ENCODE measurements at places on chromosomes 2 and 18.

GRCh38 chr2:46170611-46171350 is 126.4 kb upstream of the EPAS1 start:
- H3K4me3 ChIP-seq, result no peak overlapping the region
- H3K36me3 ChIP-seq, result no peaks in the 10 kb centered on the region
- no peak overlapping the region for H3K27ac ChIP-seq
- H3K4me1 ChIP-seq, result no peaks in the 10 kb centered on the region
- no peaks in the 10 kb centered on the region for H3K27me3 ChIP-seq
- DNase-seq, result no peak

DNA sequence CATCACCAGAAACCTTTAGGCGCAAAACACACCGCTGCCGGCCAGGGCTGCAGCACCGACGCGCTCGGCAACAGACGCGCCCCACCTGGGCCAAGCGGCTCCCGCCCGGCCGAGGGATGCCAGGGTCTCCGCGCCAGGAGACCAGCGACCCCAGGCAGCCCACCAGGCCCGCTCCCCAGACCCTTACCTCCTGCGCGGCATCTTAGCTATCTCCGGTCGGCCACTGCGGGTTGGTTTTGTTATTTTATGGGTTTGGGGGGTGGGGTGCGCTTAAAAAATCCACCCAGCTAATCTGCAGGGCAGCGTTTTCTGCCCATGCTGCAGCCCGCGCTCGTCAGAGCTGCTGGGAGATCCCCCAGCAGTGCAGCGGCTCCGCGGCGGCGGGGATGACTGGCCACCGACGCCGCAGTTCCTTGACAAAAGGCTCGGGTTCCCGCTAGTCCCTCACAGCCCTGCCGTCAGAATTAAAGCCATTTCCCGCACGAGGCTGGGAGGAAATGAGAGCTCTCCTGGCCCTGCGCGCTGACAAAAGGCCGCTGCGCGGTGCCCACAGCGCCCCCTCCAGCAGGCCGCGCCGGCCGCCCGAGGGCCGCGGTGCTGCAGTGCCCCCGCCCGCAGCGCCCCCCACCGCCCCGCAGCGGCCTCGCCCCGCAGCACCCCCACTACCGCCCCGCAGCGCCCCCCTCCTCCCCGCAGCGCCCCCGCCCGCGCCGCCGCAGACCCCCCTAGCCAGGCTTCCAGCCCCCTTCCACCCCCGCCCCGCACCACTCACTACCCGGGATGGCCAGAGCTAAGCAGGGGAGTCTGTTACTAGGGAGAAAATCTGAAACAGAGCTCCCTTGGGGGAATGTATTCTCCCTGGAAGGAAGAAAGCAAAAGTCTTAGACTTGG is at the start of gene ADD2:
ADD2 (minus strand) TSS at position 502 of the 891 bp plus-strand sequence. CDS start 61,792 bp downstream, outside the sequence.
- H3K4me1 ChIP-seq, result no peaks in the 10 kb centered on the region
- no peak within 1 kb of the TSS for H3K27ac ChIP-seq
- peak; percentile 84 for DNase-seq
- H3K36me3 ChIP-seq, result no peaks in the 10 kb centered on the region

GRCh38 chr18:79400591-79401381 is 5.1 kb downstream of the NFATC1 start:
- peak; percentile 78 for DNase-seq
- H3K4me1 ChIP-seq, result peaks cover 82% of the 10 kb centered on the region
- no peaks in the 10 kb centered on the region for H3K27me3 ChIP-seq
- peak overlapping the region; percentile 58 for H3K27ac ChIP-seq

DNA sequence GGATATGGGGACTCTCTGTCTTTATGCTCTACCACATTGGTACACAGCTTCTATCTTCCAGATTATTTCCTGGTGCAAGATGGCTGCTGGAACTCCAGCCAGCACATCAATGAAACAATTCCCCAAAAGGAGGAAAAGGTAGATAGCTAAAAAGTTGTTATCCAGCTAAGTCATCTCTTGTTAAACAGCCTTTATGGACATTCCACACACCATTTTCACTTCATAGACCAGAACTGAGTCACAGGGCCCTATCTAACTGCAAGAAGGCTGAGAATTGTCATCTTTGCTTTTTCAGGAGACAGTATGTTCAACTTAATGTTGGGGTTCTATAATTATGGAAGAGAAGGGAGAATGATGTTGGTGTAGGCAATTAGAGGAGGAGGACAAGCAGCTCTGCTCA is 133.3 kb upstream of the NOSTRIN start:
- DNase-seq, result no peak
- H3K4me3 ChIP-seq, result no peak overlapping the region
- no peaks in the 10 kb centered on the region for H3K36me3 ChIP-seq
- no peak overlapping the region for H3K27ac ChIP-seq
- H3K4me1 ChIP-seq, result peaks cover 16% of the 10 kb centered on the region
- no peaks in the 10 kb centered on the region for H3K27me3 ChIP-seq

- no peak overlapping the region for H3K27ac ChIP-seq
- H3K4me3 ChIP-seq, result no peak overlapping the region
- H3K4me1 ChIP-seq, result peaks cover 21% of the 10 kb centered on the region
These were observed 26.0 kb downstream of the DGKD start for GRCh38 chr2:233380132-233380895.

DNA sequence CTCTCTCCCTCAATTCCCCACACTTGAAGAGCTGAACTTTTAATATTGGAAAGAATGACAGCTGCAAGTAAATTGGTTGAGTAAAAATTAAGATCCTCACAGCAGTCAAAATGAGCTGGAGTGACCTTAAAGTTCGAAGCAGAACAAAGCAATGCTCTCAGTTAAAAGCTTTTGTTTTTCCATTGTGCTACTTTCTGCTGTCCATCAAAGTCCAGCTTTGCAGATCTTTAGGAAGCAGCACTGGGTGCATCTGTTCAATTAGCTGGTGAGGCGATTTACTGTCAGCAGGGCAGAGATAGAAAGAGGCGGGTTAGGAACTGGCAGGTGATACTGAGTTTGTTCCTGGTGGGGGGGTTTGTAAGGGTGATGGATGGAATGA is 834.8 kb downstream of the CPS1 start:
- H3K36me3 ChIP-seq, result no peaks in the 10 kb centered on the region
- no peak for DNase-seq
- H3K27ac ChIP-seq, result no peak overlapping the region
- H3K27me3 ChIP-seq, result no peaks in the 10 kb centered on the region

DNA sequence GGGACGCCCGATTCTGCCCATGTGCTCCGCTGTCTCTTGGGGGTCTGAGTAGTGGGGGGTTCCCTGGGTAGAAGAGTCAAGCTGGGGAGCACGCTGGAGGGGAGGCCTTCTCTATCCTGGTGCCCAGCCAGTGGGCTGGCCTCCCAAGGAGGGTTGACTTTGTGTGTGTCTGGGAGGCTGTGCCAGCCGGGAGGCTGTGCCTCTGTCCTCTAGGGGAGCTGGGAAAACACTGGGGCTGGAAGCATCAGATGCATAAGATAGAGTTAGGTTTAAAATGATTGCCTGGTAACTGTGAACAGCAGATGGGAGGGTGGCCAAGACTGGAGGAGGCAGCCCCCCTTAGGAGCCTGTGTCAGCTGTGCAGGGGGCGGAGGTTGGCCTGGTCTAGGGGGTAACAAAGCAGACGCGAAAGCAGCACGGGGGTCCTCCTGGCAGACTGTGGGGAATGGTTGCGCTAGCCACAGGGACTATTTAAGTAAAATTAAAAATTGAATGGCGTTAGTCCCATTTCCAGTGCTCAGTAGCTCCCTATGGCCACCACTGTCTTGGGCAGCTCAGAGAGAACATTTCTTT is 1.3 kb downstream of the ING5 start:
- peak overlapping the region; percentile 59 for H3K4me3 ChIP-seq
- no peaks in the 10 kb centered on the region for H3K27me3 ChIP-seq
- H3K4me1 ChIP-seq, result peaks cover 14% of the 10 kb centered on the region
- H3K27ac ChIP-seq, result peak overlapping the region; percentile 77
- peaks cover 26% of the 10 kb centered on the region for H3K36me3 ChIP-seq
- no peak for DNase-seq

DNA sequence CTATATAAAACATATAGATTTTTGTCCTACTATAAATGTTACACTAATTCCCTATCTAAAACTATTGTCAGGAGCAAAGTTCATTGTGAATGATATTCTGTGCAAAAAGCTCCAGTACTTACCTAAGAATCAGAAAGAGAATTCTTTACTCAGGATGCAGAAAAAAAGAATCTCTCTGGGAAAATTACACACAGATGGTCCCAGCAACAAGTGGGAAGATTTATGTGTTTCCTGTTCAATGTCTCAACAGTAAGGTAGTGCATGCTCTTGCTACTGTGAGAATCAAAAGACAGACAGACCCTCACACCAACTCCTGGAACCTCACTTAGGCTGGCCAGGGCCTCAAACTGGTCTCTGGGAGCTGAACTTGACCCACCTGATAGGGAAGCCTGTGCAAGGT is 11.2 kb upstream of the NAPG start:
- no peak for DNase-seq
- H3K27me3 ChIP-seq, result no peaks in the 10 kb centered on the region
- peaks cover 20% of the 10 kb centered on the region for H3K4me1 ChIP-seq

- H3K27me3 ChIP-seq, result no peaks in the 10 kb centered on the region
- no peaks in the 10 kb centered on the region for H3K4me1 ChIP-seq
- H3K36me3 ChIP-seq, result no peaks in the 10 kb centered on the region
- H3K27ac ChIP-seq, result no peak overlapping the region
- DNase-seq, result no peak
These were observed 243.9 kb upstream of the LRRTM1 start for GRCh38 chr2:80548469-80548868.

GRCh38 chr18:62182220-62182619 is 4.6 kb downstream of the PIGN start:
- H3K36me3 ChIP-seq, result no peaks in the 10 kb centered on the region
- H3K27ac ChIP-seq, result no peak overlapping the region
- H3K27me3 ChIP-seq, result no peaks in the 10 kb centered on the region
- no peak overlapping the region for H3K4me3 ChIP-seq

GRCh38 chr2:226540204-226540994 is 259.2 kb downstream of the IRS1 start:
- no peaks in the 10 kb centered on the region for H3K27me3 ChIP-seq
- no peak overlapping the region for H3K27ac ChIP-seq
- no peak overlapping the region for H3K4me3 ChIP-seq
- H3K4me1 ChIP-seq, result no peaks in the 10 kb centered on the region
- DNase-seq, result no peak

DNA sequence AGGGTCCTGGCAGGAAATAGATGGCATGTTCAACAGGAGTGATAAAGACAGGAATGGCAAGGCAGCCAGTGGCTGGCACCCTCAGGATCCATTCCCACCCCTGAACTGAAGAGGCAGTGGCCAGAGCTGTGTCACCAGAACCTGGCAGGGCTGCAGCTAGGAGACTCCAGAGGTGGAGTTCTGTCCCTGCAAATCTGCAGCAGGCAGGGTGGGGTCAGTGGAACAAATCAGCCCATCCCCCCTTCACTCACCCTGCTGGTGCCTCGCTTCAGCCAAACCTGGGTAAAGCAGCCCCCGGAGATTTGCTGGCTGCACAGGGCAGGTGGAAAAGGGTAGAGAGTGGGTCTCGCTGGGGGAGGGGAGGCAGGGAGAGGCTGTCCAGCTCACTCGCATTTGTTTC is 12.7 kb downstream of the INPP5D start:
- peaks cover 57% of the 10 kb centered on the region for H3K4me1 ChIP-seq
- peaks cover 12% of the 10 kb centered on the region for H3K36me3 ChIP-seq
- no peak for DNase-seq
- no peaks in the 10 kb centered on the region for H3K27me3 ChIP-seq
- no peak overlapping the region for H3K4me3 ChIP-seq
- H3K27ac ChIP-seq, result no peak overlapping the region

DNA sequence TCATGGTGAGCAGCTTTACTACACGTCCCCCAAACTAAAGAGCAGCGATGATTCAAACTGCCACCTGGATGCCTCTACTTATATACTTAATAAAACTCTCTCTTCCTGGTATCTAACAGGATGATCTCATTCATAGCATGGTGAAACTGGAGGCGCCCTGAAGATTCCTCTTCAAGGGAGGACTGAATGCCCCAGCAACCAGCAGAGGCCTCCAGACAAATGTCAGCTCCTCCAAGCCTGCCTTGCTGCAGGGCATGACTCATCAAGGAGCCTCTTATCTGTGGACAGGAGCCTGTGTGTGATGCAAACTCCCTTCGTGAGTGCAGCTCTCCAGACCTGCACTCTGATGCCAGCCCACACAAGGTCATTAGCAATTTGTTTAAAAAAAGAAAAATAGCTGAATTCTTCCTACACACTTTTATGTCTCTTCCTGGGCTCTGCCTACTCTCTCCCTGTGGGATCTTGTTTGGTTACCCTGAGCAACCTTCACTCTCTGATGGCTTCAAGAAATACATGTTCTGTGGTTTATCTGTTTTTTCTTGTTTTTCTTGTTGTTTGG is 30.2 kb downstream of the LONRF2 start:
- H3K4me1 ChIP-seq, result peaks cover 22% of the 10 kb centered on the region
- H3K27ac ChIP-seq, result no peak overlapping the region
- peaks cover 2% of the 10 kb centered on the region for H3K27me3 ChIP-seq
- H3K4me3 ChIP-seq, result no peak overlapping the region
- DNase-seq, result peak; percentile 70
- H3K36me3 ChIP-seq, result no peaks in the 10 kb centered on the region

- H3K27ac ChIP-seq, result no peak overlapping the region
- no peaks in the 10 kb centered on the region for H3K4me1 ChIP-seq
- peaks cover 21% of the 10 kb centered on the region for H3K27me3 ChIP-seq
- H3K36me3 ChIP-seq, result no peaks in the 10 kb centered on the region
These were observed 69.5 kb downstream of the HNRNPLL start for GRCh38 chr2:38533180-38533579.

GRCh38 chr2:46456789-46457188 is 22.6 kb upstream of the TMEM247 start:
- H3K27ac ChIP-seq, result no peak overlapping the region
- no peaks in the 10 kb centered on the region for H3K27me3 ChIP-seq
- H3K4me1 ChIP-seq, result peaks cover 10% of the 10 kb centered on the region
- no peaks in the 10 kb centered on the region for H3K36me3 ChIP-seq

DNA sequence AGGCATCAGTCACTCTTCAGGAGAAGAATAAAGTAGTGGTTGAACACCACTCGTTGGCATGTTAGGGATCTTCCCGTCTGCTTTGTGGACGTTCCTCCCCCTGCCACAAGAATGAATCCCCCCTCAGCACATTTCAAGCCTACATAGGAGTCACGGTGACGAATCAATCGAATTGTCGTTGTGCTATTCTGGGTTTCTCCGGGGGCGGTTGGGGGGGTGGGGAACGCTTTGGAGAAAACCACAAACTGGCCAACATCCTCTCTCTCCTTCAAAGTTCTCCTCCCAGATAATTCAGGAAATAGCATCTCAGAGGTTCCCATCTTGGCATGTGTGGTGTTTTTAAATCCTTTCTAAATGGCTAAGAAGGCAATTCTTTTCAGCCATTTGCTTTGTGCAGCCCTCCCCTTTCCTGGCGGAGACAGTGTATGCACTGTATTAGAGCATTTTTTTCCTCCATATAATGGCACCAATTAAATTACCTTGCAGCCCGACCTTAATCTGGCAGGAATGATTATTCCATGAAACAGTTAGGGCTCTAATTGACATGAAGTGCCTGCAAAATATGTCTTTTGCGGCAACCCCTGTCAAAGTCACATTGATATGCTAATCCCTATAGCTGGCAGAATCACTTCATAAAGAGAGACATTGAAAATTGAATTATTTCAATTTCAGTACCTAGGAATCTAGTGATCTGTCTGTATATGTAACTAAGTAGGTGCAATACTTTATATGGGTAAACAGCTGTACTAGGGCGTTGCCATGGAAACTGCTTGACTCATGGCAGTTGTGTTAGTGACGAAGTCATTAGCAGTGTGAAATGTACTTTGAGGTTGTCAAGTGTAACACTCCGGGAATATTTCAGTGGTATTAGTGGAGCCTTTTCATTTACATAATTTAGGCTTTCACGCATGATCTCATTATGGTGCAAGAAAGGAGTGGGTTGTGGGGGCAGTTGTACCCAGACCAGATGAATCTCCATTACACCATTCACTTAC is 323.4 kb upstream of the SLC14A2 start:
- DNase-seq, result peak; percentile 64
- no peak overlapping the region for H3K4me3 ChIP-seq
- H3K27me3 ChIP-seq, result no peaks in the 10 kb centered on the region
- H3K27ac ChIP-seq, result no peak overlapping the region

Measured in common myeloid progenitor, CD34-positive (primary cell).